NCI-H460 (cell line): ENCODE measurements at places on chromosomes 12 and 14. TPM values are rescaled to one million over a fixed set of nuclear protein-coding genes. Genes with fewer than 3 reads are reported as not detected.

- DNase-seq = peak; percentile 56
Measured at GRCh38 chr12:48788854-48789775, at the start of gene ADCY6. ADCY6 (minus strand) TSS chr12:48789089; CDS start chr12:48783434, 5,655 bp downstream.

Gene NFE2
- total RNA-seq = 0.69 and 0.72 TPM in 2 replicates

DNA sequence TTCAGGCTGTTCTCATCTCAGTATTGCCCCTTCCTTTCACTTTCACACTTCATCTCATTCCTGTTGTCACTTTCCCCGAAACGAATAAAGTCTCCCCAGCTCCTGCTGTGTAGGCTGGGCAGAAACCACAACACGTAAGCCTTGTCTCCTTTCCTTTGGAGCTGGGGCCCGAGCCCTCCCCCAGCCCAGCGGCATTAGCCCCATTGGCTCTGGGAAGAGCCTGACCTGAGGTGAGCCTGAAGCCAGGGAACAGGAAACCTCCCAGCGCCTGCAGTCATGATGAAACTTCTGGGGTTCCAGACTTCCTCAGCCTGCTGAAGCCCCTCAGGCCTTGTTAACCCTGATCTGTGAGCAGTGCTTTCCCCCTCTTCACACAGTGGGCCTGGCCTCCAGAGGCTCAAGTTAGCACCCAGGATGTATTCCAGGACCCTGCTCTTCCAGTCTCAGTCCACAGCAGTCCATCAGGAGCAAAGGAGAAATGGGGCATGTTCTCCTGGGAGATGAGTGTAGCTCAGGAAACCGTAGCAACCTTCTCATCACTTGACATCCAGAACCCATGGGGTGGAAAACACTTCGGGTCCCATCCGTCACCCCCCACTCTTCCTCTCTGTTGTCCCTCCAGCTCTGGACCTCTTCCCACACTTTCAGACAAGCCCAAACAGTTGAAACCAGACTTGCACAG is 21.8 kb downstream of the VASH1 start:
- DNase-seq = no peak

Gene CLEC1B
- not detected in 2 replicates for total RNA-seq

Gene NKX2-1
- total RNA-seq = not detected in 2 replicates

DNA sequence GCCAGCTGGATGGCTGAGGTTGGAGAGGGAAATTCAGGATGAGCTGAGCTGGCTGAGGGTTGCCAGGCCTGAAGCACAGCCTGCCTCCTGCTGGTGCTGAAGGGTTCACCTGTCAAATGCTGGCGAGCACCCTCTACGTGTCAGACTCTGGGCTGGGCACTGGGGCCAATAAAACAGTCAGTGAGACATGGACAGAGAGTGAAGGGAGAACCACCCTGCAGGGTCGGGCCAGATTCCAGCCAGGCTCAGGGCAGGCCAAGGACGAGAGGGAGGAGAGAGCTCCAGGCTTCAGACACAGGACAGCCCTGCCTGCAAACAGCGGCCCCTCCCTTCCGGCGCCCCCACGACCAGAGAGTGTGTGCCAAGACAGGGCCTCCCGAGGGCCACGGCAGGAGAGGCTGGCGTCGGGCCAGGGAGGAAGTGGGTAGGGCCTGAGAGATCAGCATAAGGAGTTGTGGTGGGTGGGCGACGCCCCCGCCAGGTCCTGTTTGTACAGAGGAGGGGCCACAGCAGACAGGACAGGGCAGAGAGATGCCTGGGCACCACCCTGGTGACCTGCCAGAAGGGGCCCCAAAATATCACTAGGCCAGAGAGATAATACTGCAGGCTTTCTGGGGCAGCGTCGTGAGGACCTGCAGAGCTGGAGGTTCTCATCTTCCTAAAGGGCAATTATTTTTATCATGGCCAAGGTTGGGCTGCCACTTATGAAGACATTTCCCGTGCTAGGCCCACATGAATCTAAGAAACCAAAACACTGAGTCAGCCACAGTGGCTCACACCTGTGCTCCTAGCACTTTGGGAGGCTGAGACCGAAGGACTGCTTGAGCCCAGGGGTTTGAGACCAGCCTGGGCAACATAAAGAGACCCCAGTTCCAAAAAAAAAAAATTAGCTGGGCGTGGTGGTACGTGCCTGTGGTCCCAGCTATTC is 73.1 kb upstream of the GPR68 start:
- no peak for DNase-seq

DNA sequence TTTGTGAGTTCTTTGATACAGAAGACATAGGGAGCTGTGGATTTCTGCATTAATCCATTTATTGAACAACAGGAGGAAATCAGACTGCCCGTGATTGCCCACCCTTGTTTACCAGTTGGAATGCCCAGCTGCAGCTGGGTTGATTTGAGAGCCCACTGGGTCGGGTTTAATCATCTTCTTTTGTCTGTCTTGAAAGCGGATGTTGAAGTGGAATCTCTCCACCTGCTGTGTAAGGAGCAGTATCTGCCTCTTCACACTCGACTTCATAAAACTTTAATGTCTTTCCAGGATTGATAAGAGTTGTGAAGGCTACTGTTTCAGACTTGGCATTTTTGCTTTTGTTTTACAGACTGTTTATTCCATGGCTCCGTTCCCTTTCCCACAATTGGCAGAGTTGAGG is 39.9 kb downstream of the TBC1D30 start:
- DNase-seq = no peak

DNA sequence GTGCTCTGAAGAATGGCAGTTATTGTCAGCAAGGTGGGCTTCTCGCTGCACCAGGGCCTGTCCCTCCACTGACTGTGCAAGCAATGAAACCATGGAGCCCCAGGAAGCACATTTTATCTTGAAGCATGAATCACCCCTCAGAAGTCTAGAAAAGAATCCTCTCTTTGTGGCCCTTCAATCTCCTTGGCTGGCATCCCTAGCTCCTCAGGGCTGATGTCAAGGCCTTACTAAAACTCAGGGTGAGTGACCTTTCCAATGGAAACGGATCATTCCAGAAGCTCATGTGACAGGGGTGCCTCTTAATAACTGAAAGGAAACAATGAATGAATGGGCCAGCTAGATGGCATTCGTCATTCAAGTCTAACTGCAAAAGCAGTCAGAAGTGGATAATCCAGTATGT is 22.3 kb upstream of the PLEKHH1 start:
- no peak for DNase-seq

Gene AQP6
- total RNA-seq = 0.17 and 0.32 TPM in 2 replicates

DNA sequence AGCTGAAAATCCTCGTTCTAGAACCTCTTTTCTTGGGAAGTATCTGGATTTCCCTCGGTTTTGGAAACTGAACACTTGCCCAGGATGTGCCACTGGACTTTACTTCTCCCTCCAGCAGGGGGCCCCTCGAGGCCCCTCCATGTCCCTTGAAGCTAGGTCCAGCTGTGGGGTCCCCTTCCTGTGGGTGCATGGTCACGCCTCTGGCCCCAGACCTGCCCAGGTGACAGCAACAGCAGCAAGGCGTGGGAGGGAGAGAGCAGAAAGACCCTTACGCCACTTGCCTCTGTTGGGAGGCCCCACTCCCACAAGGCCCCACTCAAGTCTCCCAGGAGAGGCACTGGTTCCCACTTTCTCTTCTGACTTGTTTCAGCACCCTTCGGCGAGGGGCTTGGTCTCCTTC is 3.1 kb downstream of the SLC25A29 start:
- DNase-seq = peak; percentile 25

DNA sequence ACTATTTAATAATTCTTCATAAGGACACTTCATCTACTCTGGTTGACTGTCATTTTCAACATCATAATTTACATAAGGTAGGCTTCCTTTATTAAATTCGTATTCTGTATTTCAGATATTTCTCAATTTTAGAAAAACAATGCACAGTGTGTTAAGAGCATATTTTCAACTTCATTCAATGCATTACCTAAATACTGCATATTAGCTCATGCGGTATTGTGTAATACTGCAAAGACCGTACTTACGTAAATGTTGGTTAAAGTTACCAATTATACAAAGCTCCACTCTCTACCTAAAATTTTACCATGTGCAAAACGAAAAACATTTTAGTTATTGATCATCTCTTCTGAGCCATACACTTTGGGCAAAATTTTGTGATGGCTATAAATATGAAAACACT is 62.8 kb downstream of the EXOC5 start:
- no peak for DNase-seq

Gene SLC2A3
- total RNA-seq = 299 and 321 TPM in 2 replicates

Gene ENDOU
- 0.17 and 0.37 TPM in 2 replicates for total RNA-seq

Gene LBHD2
- total RNA-seq = not detected in 2 replicates

DNA sequence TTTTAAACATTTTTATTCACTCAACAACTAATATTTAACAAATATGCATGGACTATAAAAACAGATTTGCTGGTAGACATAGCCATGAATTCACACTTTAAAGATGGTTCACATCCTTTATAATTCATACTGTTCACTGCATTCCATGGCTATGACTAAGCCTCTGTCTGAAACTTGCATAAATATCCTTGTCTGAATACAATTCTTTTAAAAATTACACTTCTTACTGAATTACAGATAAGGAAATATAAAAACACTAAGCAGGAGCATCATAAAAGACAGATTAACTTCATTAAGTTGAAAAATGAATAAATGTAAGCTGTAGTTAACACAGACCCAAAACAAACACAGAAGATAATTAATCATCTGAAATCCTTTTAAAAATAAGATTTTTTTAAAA is 53.8 kb downstream of the GXYLT1 start:
- no peak for DNase-seq

Gene DLGAP5
- total RNA-seq = 55.2 and 55.6 TPM in 2 replicates

DNA sequence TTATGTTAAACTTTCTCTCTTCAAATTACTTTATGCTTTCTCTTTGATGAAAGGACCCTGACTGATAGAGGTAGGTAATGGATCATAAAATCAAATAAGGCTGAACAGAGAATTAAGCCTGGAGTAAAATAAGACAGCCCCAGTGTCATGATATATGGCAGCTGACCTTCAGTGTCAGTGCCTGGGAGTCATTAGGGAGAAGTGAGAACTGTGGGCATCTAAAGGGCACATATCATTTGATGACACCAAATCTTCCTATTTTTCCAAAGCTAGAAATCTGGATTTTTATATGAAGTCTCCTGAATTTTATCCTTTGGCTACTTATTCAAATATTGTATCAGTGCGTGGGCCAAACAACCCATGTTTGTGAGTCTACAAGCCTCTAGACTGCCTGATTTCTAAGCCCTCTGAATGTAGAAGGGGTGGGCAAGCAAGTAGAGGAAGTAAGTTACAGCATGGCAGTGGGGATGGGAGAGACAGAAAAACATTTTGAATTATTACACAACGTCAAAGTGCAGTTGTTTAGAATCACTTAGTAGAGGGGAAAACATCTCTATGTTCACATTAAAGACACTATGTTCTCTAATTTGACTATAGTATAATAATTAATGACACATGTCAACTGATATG is 10.0 kb downstream of the SLC39A9 start:
- no peak for DNase-seq

DNA sequence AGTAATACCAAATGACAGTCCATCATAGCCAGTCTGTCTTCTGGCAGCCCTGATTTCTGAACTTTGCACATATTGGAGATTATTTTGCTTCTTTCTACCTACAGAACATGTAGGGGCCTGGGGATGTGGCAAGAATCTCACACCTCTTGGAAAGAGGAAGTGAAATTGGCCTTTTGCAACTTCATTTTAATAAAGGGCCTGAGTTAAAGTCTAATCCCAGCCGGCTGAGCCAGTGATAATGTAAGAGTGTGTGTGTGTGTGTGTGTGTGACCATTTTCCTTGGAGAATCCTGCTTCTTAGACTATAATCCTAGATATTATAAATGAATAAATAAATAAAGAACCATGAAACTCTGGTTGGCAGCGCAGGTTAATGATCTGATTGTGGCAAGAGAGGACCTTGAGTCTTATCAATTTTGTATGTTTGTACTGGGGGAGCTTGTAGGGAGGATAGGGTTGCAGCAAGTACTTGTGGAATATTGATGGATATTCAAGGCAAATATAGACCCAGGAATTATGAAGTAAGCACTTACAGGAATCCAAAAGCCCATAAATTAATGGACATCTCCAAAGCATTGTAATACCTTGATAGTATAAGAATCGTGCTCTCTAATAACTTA is 233.2 kb upstream of the AMIGO2 start:
- no peak for DNase-seq

- no peak for DNase-seq
Measured at GRCh38 chr12:109092497-109093021, 713 bp downstream of the ALKBH2 start.

DNA sequence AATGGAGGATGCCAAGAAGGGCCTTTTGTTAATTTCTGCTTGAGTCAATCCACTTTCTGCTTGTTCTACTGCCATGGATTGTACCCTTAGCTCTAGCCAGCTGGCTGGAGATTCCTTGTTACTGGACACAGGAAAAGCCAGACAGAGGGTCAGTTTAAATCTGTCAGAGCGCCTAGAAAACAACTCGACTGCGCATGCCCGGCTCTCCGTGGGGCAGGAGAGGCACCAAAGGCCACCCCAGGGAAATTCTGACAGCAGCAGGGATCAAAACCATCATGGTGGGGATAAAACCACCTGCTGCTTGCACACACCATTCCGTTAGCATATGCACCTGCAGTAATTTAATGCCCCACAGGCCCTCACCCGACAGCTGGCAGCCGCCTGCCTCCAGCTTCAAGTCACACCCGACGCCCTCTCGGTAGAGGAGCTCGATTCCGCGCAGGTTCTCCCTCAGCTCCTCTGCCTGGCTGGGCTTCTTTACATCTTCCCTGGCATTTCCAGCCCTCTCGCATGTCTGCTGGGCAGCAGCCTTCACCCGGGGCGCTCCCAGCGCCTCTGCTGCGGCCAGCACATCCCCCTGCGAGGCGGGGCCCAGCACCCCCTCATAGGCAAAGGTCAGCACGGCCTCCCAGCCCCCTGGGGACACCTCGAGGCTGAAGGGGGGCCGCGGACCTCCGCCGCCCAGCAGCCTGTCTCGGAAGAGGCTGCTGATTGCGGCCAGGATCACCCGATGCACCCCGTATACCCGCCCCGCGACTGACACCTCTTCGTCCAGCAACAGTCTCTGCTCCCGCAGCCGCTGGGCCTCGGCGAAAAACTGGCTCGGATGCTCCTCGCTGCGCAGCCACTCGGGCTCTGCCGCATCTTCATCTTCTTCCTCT is 1.0 kb downstream of the KLHL33 start:
- DNase-seq = no peak

DNA sequence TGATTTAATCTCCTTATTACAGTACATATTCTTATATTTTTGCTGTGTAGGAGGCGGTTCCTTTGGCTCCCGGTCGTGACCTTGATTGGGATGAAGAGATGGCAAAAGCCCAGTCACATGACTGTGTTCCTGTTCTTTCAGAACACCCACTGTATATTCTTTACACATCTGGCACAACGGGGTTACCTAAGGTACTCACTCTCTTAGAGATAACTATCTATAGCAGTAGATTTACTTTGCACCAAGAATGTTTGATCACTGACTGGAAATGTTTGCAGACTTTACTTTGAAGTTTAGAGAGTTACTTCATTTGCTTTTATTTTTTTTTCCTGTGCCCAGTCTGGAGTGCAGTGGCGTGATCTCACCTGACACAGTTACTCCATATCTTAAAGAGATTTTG is 65.2 kb downstream of the ACSS3 start:
- no peak for DNase-seq

GRCh38 chr12:54991161-54991990 is 6.8 kb upstream of the TESPA1 start:
- no peak for DNase-seq

- DNase-seq = no peak
Measured at GRCh38 chr12:75900781-75901254, 130.8 kb downstream of the PHLDA1 start.

GRCh38 chr12:6567112-6567670 is 900 bp downstream of the NOP2 start:
- no peak for DNase-seq
